ENCODE measurements at places on chromosomes 5 and 9.

DNA sequence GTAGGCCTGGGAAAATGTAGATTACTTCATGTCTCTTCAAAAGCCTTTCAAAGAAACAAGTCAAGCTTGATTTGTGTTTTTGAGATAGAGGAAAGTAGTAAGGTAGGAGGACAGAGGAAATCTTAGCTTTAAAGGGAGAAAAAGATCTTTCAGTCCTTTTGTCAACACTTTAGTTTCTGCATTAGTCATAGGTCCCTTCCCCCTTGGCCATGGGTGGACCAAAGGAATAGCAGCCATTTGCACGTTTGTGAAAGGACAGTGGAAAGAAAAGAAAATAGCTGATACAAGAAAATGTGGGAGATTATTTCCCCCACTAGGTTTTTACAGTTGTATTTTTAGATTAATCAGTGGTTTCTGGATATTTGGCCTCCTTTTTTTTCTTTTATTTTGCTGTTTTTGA lies 121.9 kb upstream of the GRHPR start:
- no peak for DNase-seq

DNA sequence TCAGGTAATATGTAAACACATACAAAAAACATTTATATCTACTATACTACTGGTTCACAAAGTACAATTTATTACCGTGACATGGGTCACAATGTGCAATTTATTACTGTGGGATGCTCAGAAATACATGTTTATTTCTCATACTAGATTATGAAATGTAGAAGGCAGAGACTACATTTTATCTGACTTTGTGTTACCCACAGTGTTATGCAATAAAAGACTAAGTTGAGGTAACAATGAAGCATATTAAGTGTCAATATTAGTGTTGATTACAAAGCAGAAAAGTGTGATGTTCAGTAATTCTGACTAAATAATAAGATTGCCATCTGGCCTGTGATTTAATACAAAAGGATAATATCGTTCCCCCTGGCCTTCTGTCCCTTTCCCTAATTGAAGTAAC lies 42.4 kb downstream of the CPLANE1 start:
- DNase-seq = no peak

DNA sequence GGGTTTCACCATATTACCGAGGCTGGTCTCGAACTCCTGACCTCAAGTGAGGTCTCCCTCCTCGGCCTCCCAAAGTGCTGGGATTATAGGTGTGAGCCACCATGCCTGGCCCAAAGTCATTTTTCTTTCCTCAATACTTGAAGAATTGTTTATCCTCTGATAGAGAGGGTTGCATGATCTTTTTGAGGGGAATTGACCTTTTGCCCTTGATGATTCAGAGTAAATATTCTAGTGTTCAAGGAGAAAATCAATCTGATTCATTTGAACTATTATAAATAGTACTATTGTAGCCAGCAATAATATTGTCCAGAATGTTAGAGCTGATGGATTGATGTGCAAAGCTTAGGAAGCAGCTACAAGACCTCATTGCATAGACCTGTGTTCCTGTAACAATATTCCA lies 47.1 kb downstream of the UGCG start:
- no peak for DNase-seq

- no peak for DNase-seq
Measured at GRCh38 chr9:137349471-137350033, 47.5 kb upstream of the NRARP start.

DNA sequence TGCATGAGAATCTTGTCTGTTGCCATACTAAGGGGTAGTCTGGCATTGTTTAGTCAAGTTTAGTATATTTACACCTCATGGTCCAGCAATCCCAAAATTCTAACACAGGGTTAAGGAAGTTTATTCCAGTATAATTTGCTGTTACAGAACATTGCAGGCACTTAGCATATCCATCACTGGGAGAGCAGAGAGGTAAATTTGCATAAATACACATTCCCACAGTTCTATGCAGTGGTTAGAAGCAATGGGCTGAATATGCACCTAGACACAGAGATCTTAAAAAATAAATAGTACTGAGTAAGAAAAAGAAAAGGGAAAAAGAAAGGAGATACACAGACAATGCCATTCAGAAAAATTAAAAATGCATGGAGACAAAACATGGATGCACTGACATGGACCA lies 692.3 kb upstream of the MEF2C start:
- no peak for DNase-seq

GRCh38 chr5:31237174-31237573 lies 43.7 kb downstream of the CDH6 start:
- DNase-seq = no peak

DNA sequence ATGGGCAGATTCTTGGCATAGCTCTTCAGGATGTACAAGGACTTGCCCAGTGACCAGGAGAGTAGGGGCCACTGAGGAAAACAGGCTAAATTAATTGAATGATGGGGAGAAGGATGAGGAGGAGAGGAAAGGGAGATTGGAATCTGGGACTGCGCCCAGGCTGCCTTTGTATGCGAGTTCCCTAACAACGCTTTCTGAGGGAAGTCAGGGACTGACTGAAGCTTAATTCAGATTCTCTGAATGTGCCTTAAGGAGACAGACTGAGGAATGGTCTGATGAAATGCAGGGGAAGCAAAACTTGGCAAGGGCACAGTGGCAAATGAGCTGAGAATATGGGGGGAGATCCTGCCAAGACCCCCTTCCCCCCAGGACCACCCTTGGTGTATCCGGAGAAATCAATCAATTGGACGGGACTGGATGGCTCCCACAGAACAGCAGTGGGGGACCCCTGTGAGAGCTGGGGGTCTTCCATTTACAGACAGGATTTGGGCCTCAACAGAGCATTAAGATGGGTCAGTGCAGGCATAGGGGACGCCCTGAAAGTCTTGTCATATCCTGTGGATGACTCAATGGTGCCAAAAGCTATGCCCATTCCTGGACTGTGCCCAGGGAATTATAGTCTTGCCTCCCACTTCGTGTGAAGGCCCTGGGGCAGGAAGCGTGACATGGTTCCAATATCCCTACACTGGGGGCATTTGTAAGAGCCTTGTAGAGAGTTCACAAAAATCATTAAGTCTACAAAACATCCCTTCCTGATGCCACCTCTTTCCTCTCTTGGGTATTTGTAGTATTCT lies 215.5 kb upstream of the TNC start:
- no peak for DNase-seq

DNA sequence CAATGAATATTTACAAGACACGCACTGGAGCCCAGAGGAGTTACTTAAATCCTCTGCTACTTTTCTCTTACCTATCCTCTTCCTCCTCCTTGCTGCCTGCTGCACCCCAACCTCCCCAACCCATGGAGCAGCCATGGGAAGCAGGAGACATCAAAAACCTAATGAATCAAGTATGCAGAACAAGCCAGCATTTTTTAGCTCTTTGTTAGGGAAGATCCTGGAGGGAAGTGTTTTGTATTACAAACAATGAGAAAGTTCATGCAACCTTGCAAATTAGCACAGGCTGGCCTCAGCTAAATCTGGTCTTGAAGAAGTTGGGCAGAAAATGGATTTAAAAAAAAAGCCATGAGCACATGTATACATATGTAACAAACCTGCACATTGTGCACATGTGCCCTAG lies 498.8 kb downstream of the KIF4B start:
- no peak for DNase-seq

DNA sequence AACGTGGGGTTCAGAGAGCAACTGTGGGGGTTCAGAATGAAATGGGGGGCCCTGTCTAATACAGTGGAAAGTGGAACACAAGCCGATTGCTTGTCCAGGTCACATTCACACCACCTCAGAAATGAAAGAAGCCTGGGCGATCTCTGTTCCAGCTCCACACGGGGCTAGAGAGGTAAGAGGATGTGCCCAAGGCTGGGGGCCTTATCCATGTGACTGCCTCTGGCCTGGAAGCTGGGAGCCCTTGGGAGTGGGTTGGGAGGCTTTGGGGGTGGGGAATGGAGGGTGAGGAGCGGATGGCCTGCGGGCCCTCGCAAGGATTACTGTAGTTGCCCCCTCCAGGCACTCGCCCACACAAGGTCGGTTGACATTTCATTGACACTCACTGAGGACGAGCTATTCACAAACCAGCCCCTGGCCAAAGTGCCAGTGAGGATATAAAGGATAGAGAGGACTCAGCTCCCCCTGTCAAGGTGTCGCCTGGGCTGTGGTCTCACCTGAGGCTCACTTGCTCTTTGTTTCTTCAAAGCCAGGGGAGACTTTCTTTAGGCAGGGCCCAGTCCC lies 86.7 kb downstream of the LIFR start:
- no peak for DNase-seq

DNA sequence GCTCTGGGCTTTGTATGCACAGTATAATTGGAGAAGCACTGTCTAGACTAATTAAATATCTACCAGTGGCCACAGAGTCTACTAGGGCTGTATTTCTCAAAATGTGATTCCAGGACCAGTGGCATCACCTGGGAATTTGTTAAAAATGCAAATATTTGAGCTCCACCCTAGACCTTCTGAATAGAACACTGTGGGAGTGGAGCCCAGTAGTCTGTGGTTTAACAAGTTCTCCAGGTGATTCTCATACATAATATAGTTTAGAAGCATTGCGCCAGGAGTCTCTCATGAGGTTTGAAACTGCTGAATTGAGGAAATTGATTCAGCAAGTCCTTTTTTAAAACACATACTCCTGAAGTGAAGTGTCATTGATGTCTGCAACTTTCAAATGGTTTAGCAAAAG lies 74.7 kb downstream of the FCHO2 start:
- DNase-seq = no peak

GRCh38 chr5:126676195-126676624 lies 75.5 kb downstream of the PHAX start:
- DNase-seq = no peak

- peak; percentile 10 for DNase-seq
Measured at GRCh38 chr5:170132269-170132975, 26.7 kb downstream of the FOXI1 start.

DNA sequence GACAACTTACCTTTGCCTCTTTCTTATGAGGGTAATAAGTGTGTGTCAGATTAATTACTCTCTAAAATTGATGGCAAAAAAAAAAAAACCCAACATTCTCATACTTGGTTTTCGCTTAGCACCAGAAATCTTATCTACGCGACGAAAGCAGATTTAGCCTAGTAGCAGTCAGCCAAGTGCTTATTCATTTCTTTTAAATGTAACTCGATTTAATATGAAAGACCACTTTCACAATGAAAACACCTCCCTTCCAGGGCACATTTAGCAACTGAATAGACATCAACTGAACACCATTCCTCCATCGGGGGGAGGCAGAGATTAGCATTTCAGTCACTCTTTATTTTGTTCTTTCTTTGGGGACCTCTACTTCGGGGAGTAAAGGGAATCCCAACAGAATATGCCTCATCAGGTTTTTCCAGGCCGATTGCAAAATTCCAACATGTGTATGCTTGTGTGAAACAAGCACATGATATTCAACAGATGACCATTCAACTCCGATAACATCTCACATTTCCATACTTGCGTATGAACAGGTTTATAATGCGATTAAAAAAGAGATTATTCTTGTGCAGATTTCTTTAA lies 124.1 kb upstream of the RETREG1 start:
- no peak for DNase-seq

Data from H1 (cell line).